ENCODE measurements at places on chromosomes 13 and 19.

DNA sequence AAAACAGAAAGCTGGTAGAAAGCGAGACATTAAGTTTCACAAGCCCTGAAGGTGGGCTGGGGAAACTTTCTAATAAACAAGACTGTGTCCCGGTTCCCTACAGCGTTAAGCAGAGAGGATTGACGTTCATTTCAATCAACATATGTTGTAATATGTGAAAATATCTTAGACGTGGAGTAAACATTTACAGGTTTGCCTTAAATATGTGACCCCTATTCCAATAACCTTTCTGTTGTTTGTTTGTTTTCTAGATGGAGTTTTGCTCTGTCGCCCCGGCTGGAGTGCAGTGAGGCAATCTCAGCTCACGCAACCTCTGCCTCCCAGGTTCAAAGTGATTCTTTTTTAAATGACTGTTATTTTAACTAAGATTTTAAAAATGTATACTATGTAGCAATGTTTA is 526.2 kb downstream of the SUCLA2 start:
- DNase-seq = no peak

DNA sequence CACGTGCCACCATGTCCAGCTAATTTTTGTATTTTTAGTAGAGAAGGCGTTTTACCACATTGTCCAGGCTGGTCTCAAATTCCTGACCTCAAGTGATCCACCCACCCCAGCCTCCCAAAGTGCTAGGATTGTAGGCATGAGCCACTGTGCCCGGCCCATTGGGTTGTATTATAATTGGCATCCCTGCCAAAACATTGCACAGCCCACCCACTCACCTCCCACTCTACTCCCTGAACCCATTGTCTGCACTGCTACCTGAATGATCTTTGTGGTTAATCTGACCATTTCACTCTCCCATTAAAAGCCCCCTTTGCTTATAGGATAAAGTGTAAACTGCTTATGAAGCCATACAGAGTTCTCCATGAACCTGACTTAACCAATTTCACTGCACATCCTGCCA is 26.3 kb upstream of the KCTD12 start:
- no peak for DNase-seq

- no peak for DNase-seq
Observed at GRCh38 chr13:51726446-51727193, 77.3 kb downstream of the DHRS12 start.

- DNase-seq = no peak
Observed at GRCh38 chr19:6970021-6970420, 51.2 kb downstream of the MBD3L2B start.

- DNase-seq = no peak
Observed at GRCh38 chr19:37975596-37976515, 68.8 kb downstream of the SIPA1L3 start.

DNA sequence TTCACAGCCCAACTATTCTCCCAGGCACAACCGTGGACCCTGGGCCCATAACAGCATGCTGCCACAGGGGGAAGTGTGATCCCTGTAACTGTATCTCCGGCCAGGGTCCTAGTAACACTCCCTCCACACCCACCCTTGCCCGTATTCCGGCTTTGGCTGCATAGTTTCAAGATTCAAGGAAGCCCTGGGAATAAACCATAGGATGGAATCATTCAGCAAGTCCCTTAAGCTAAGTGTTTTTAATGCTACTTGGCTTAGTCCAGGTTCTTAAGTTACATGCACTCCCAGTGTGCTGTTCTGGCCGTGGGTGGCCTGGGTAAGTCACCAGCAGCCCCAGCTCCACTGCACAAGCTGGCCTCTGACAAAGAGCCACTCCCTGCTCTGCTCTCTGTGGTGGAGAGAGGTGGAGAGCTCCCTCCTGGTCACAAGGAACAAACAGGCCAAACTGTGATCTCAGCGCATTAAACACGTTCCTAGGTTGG is 532.4 kb upstream of the SGCG start:
- peak; percentile 57 for DNase-seq

GRCh38 chr13:72126424-72126823 is 259.4 kb upstream of the DACH1 start:
- DNase-seq = no peak

- DNase-seq = no peak
Observed at GRCh38 chr19:23855676-23856075, 59.0 kb upstream of the ZNF726 start.

DNA sequence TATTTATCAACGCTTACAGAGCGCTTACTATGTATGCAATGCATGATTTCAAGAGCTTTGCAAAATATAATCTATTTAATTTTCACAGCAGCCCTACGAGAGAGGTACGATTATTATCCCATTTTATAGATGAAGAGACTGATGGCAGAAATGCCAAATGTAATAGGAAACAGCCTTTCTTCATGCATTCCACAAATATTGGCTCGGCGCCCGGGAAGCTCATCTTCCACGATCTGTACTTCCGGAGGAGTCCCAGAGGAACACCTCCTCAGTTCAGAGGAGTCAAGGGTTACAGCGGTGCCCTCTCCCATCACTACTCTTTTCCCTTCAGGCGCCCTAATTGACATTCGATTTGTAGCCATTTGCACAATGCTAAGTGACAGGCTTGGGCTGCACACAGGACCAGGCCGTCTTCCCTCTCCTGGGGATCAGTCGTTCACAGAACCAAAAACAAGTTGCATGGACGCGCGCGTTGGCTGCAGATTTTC is 1.1 kb upstream of the ARHGAP35 start:
- DNase-seq = no peak

DNA sequence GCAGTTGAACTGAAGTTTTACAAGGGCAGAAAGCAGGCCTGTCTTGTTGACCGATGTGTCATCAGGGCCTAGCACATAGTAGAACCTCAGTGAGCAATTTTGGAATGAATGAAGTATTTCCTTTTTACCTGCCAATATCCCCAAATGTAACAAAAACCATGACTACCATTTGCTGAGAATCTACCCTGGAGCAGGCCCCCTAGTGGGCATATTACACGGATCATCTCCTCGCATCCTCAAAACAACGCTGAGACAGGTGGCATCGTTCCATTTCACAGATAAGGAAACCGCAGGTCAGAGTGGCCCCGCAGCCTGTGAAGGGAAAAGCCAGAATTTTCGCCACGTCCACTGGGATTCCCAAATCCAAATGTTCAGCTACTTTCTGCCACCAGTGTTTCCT is 77.9 kb downstream of the CACNA1A start:
- DNase-seq = no peak

DNA sequence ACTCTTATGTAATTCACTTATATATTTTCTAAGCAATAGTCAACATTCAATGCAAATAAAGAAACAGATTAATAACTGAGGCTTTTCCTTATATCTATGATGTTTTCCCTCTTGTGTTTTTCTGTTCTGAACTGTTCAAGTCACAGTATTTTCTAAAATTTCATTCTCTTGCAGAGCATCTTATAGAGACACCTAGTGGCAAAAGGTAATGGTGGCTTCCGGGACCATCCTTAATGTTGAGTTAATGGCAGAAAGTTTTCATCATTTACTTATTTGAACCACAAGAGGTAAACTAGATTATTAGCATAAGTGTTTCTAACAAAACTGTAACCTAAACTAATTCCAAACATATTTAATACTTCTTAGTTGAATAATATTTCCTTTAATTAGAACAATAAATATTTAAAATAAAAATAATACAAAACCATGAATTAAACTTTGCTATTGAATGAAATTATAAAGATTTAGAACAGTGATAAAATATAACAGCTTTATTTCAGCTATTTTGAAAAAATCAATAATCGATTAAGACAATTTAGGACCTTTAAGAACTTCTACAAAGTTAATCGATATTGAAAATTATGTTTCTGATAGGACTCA is 1.7 kb upstream of the SLITRK5 start:
- DNase-seq = no peak
